ENCODE measurements at places on chromosomes 11 and 22. TPM values are rescaled to one million over a fixed set of nuclear protein-coding genes. Genes with fewer than 3 reads are reported as not detected.

The CASP1 gene
- total RNA-seq, result 1.1 TPM

The CYP2D6 gene
- total RNA-seq, result 1.4 TPM

DNA sequence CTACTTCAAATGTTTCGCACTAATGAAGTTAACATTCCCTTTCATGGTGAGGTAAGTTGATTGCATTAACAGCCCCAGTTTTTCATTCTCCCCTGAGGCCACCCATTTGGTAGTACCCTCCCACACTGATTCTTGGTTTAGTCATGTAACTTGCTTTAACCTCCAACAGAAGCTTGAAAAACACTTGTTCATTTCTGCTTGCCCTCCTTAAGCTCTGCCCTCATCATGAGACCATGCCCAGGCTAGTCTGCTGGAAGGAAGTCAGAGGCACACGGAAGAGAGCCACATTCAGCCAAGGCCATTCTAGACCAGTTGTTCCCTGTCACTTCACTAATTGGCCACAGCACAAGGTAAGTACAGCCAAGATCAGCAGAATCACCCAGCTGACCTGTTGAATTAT is 50.7 kb upstream of the CD44 start:
- H3K4me3 ChIP-seq, result no peak overlapping the region
- peaks cover 40% of the 10 kb centered on the region for H3K4me1 ChIP-seq
- peaks cover 1% of the 10 kb centered on the region for H3K36me3 ChIP-seq
- H3K27ac ChIP-seq, result peak overlapping the region; percentile 47
- DNase-seq, result no peak
- no peaks in the 10 kb centered on the region for H3K27me3 ChIP-seq

The PGR gene
- not detected for total RNA-seq

GRCh38 chr22:37484480-37485394 is 1.4 kb downstream of the MFNG start:
- H3K27ac ChIP-seq, result peak overlapping the region; percentile 27
- no peak for DNase-seq
- no peak overlapping the region for H3K4me3 ChIP-seq
- H3K4me1 ChIP-seq, result peaks cover 25% of the 10 kb centered on the region
- no peaks in the 10 kb centered on the region for H3K27me3 ChIP-seq

The SUN2 gene
- 151 TPM for total RNA-seq

DNA sequence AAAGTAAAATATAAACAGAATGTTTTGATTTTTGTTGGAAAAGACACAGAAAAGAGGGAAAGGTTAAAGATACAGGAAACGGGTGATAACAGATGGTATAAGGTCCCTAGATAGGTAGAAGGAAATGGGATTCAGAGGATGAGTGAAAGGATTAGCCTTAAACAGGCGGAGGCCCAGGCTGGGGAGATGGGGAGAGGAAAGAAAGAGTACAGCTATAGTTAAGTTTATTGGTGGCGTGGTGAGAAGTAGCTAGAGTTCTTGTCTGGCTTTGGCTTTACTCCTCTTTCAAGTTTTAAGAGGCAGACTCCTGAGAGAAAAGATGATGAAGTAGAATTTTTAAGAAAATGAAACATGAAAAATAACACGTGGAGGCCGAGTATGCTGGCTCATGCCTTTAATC is 13.7 kb downstream of the ZBTB44 start:
- peaks cover 18% of the 10 kb centered on the region for H3K36me3 ChIP-seq
- no peak overlapping the region for H3K4me3 ChIP-seq
- H3K27ac ChIP-seq, result no peak overlapping the region
- no peaks in the 10 kb centered on the region for H3K27me3 ChIP-seq
- H3K4me1 ChIP-seq, result peaks cover 10% of the 10 kb centered on the region

DNA sequence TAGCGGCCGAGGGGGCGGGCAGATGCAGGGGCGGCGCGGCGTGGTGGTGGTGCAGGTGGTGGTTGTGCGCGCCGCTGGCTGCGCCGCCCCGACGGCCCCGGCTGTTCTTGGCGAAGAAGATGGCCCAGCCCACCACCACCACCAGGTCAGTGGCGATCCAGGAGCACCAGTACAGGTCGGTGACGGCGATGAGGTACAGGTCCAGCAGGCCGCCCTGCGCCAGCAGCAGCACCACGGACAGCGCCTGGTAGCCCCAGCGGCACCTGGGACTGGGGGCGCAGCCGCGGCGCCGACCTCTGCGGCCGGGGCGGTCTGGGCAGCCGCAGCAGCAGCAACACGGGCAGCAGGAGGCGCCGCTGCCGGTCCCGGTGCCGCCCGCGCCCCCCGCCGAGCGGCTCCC is 879 bp downstream of the TMEM121B start:
- no peaks in the 10 kb centered on the region for H3K36me3 ChIP-seq
- no peak overlapping the region for H3K4me3 ChIP-seq
- peaks cover 26% of the 10 kb centered on the region for H3K27me3 ChIP-seq
- peak; percentile 88 for DNase-seq

The PIM3 gene
- total RNA-seq, result 18.6 TPM

DNA sequence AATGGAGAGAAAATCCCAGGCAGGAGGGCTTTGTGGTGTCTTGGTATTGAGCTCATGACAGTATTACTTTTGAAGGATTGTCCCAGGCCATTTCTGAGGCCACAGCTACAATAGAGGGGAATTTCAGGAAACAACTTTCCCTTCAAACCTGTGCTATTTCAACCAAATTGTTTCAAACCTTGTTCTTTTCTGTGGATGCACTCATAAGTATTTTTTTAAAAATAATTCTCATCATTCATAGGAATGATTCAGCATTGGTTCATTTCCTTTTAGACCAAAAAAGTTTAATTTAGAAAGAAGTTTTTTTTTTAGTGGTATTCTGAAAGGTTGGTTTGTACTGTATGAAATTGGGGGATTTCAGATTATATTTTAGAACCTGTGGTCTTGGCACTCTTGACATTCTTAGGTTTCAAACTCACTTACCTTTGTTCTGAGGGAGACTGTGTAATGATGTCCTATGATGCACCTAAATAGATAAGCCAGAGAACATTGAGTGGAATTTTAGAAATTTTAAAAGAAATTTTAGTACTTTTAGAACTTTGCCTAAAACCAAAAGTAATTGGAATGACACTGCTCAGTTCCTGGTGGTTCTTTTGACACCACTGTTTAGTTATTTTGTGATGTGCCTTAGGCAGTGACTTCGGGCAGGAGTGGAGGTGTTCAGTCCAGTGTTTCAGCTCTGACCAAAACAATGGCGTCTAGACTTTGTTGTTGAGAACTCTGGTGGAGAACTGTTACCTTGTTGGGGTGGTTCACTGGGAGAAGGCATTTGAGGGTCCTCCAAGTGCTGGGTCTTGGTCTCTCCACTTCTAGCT is 12.2 kb downstream of the TEAD1 start:
- H3K27ac ChIP-seq, result peak overlapping the region; percentile 87
- H3K4me3 ChIP-seq, result no peak overlapping the region
- H3K4me1 ChIP-seq, result peaks cover 91% of the 10 kb centered on the region
- no peaks in the 10 kb centered on the region for H3K27me3 ChIP-seq
